LHCN-M2 (cell line): ENCODE measurements at places on chromosomes 5 and 9.

GRCh38 chr9:3244963-3245653, 280.7 kb downstream of the RFX3 start:
- DNase-seq, result no peak

GRCh38 chr9:38130724-38131123, 61.7 kb upstream of the SHB start:
- DNase-seq, result no peak

- no peak for DNase-seq
Observed at GRCh38 chr9:137128862-137129455, 10.0 kb upstream of the GRIN1 start.

DNA sequence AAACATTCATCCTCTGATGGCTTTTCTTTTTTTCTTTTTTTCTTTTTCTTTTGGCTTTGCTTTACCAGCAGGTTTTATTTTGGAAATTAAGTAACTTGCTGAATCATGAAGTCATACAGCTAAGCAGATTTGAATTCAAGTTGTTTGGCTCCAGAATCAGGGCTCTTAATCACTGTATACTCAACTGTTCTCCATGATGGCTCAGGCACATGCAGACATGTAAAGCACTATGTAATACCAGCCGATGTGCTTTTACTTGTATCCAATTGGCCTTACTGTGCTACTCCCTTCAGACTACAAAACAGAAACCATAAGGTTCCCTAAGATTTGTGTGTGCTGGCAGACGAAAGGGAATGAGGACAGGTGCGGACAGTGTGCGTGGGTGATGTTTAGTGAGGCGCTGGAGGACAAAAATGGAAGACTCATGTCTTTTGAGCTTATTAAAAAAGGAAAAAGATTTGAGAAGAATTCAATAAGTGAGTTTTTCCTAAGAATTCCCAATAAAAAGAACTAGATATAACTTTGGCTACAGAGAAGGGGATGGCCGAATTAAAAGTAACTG, 44.7 kb upstream of the OTP start:
- DNase-seq, result peak; percentile 14

DNA sequence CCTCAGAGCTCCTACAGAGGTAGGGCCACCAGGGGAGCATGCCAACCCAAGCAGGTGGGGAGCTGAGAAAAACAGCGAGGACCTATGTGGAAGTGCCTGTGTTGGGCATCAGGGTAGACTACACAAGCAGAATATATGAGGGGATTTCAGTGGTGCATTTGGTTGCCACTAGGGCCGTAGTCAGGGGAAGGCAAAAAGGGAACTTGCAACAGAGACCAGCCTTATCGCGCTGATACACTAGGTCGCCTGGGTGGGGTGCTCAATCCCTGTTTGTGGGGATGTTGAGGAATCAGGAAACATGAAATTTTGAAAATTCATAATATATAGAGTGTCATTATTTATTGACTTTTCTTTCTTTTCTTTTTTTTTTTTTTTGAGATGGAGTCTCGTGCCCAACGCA, 370.9 kb upstream of the PRR16 start:
- DNase-seq, result peak; percentile 24

- no peak for DNase-seq
Observed at GRCh38 chr9:80163889-80164288, 592.1 kb downstream of the TLE4 start.

- no peak for DNase-seq
Observed at GRCh38 chr5:112552791-112553190, 133.7 kb upstream of the EPB41L4A start.

DNA sequence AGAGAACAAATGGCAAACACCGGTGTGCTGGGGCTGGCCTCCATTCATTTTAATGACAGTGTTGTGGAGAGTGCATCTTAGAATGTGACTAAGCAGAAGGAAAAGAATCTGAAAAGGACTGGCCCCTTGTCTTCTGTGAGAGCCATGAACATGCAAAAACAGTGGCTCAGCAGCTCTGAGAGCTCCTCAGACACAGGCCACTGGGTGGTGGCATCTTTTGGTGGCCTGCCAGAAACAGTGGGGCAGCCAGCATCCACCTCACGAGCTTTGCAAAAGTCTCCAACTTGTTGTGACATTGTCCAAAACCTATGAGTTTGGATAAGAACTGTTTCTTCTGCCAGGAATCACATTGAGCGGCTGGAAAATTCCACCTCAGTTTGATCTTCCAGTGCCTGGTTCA, 233.4 kb downstream of the NR3C1 start:
- no peak for DNase-seq

GRCh38 chr9:128593039-128593438, 40.7 kb downstream of the SPTAN1 start:
- no peak for DNase-seq

DNA sequence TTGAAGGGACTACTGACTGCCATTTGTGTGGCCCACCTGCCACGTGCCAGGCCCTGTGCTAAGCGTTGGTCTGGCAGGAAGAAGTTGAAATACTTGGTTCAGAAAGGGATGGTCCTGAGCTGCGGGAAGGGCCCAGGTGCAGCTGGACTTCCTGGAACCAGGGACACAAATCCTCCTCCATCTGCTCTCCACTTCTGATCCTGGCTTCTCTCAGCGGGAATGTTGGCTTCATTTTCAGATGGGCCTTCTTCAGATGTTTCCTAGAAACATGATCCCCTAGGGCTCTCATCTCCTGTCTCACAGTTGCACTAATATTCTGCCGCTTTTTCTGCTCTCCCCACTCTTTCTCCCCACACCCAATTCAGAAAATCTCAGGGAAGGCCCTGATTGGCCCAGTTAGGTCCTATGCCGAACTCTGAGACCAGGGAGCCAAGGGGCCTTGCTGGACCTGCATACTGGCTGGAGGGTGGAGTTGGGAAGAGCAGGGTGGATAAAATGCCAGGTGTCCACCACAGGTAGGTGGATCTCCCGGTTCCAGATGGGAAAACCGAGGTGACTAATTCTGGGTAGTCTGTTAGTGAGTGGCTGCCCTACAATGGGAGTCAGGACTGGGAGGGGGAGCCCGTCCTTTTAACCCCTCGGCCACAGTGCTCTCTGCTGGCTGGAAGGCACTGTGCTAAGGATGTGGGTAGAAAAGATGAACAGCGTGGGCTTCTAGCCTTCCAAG, 19.4 kb downstream of the PSAT1 start:
- DNase-seq, result no peak

DNA sequence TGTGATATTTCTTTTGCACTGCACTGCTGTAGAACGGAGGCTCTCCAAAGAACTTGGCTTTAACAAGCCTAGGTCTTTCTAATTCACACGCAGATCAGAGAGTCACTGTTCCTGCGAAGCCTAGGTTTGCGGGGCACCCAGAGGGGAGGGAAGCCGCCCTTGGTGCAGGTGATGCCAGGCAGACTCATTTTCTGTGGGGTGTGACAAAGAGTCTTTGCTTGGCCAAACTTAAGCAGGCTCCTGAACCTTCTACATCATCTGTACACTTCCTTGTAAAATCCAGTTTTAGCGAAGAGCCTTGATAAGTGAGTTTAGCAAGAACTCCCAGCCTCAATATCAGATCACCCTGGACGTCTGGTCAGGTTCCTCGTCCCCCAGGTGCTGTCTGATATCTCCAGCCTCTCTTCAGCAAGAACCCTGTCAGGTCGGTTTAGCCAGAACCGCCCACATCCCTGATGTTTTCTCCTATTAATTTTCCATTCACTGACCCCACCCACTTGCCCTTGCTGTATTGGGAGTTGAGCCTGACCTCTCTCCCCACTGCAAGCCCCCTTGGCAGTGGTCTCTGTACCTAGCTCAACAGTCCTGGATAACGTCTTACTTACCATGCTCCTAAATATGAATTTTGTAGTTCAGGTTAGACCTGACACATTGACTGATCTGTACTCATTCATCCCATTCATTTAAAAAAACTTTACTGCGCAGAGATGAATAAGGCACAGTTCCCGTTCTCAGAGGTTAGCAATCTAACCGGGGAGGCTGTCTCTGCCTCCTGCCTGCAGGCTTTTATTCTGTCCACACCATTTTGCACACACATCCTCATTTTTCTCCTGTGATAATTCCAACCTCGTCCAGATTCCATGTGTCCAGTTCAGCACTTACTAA, 880 bp upstream of the UBAC1 start:
- DNase-seq, result no peak

- no peak for DNase-seq
Observed at GRCh38 chr5:109743041-109743531, 53.4 kb downstream of the MAN2A1 start.

GRCh38 chr9:95406121-95406520, 88.6 kb upstream of the FANCC start:
- DNase-seq, result peak; percentile 9

DNA sequence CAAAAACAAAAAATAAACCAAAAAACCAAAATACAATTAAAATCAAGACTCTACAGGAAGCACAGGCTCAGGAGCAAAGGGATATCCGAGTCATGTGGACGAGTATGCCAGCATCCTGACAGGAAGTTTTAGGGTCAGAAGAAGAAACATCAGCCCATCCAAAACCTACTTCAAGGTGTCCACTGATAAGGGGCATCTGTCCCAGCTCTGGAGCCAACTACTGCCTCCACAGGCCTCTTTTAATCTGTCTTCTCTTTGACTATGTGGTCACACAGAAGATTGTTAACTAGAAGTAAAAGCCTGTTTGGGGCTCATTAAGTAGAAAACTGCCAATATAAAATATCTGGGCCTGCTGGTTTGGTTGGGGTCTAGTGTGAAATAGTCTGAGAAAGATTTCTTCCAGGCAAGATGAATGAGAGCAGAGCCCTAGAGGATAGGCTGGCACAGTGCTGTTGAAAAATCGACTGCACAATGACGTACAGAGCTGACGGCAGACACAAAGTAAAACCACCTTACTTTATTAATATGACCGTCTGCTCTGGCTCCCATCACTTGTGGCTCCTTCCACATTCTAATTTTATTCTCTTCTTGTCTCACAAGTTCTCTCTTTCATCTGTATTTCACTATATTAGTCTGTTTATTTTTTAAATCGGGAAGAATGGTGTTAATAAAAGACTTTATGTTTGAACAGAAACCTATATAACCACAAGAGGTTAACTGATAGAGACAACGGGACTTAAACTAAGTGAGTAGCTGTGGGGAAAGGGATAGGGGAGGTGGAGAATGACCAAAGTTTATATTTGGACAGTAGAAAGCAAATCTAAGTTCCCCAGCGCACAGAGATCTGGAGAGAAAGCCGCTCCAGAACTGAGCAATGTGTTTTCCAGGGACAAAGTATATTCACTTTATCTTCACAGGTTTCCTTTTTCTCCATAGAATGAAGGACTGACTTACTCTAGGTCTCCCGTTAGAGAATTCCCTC, 22.9 kb upstream of the MSH3 start:
- no peak for DNase-seq

- DNase-seq, result peak; percentile 55
Observed at GRCh38 chr9:80061096-80061495, 489.3 kb downstream of the TLE4 start.

DNA sequence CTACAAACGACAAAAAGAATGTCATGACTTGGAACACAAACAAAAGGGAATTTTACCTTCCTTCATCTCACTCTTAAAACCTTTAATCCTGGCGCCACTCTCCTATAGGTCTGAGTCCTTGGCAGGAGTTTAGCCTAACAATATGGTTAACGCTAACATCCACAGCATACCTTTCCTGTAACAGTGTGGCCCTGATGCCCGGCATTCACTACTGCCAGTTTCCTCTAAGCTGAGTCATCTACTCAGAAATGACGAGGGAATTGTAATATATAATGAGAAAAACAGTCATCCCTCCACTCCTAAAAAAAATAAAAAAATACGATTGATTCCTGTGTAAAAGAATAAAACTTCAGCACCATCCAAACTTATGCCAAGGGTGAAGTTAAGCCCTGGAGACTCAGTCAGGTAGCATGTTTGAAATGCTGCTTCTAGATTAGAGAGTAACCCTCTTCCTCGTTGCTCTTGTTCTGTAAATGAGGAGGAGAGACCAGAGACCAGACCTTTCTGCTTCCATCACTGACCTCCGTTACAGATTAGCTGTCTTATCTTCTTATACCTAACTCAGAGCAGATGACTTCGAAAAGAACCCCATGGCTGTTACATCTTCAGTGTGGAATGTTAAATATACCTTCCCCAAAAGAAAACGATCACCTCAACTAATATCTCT, 37.4 kb downstream of the CCDC125 start:
- DNase-seq, result no peak

DNA sequence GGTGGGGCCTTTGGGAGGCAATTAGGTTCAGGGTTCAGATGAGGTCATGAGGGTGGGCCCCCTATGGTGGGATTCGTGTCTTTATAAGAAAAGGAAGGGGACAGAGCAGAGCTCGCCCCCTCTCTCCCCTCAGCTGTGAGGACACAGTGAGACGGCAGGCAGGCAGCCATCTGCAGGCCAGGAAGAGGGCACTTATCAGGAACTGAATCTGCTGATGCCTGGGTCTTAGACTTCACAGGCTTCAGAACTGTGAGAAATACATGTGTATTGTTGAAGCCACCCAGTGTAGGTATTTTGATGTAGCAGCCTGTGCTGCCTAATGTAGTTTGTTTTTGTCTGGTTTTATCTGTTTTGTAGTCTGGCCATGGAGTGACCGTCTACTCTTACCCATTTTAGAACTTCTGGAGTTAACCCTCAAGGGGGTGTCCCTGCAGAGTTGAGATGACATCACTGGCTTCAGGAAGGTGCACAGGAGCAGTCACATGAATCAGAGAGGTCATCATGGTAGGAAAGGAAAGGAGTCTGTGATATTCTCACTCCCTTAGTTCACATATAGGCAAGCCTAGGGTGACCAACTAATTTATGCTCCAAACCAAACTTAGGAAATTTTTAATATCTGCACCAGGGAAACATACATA, 71.0 kb downstream of the LRRC70 start:
- DNase-seq, result no peak
